ENCODE measurements at places on chromosomes 13 and 19. TPM values are rescaled to one million over a fixed set of nuclear protein-coding genes. Genes with fewer than 3 reads are reported as not detected.

The CCDC106 gene
- total RNA-seq = 4.9 TPM

The ZNF470 gene
- total RNA-seq = 2.5 TPM

The ZNF415 gene
- 4.8 TPM for total RNA-seq

The TUBA3C gene
- 1.3 TPM for total RNA-seq

The FSD1 gene
- 14.7 TPM for total RNA-seq

The ZNF541 gene
- 0.27 TPM for total RNA-seq

The ITM2B gene
- total RNA-seq = 386 TPM

The CEACAM3 gene
- not detected for total RNA-seq

The ZNF69 gene
- total RNA-seq = 5.4 TPM

The CGB1 gene
- 2.6 TPM for total RNA-seq

- DNase-seq = peak; percentile 96
Observed at GRCh38 chr19:47729468-47729798, 15.9 kb upstream of the NOP53 start.

- DNase-seq = no peak
Observed at GRCh38 chr13:99416411-99417121, 84.7 kb upstream of the TM9SF2 start.

GRCh38 chr13:30107121-30107520, 200.2 kb downstream of the KATNAL1 start:
- no peak for DNase-seq

GRCh38 chr13:38309397-38309796, 40.3 kb upstream of the UFM1 start:
- DNase-seq = peak; percentile 11

- peak; percentile 49 for DNase-seq
Observed at GRCh38 chr13:106101201-106101600, 434.3 kb downstream of the EFNB2 start.

DNA sequence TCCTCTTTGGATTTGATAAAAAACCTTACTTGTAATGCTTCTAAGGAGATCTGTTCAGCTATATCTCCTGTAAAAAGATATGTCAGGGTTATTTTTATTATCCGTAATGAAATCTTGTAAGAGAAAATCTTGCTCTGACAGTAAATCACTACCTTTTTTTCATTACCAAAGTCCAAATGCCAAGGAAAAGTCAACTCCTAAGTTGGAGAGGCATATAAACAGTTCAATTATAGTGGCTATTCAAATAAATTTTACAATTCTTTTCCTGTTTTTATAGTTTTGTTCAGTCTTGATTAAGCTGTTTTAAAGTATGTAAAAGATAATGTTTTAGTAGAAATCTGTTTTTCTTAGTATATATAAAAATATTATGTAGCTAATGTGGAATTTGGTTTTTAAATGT, 9.0 kb downstream of the KCTD4 start:
- no peak for DNase-seq

DNA sequence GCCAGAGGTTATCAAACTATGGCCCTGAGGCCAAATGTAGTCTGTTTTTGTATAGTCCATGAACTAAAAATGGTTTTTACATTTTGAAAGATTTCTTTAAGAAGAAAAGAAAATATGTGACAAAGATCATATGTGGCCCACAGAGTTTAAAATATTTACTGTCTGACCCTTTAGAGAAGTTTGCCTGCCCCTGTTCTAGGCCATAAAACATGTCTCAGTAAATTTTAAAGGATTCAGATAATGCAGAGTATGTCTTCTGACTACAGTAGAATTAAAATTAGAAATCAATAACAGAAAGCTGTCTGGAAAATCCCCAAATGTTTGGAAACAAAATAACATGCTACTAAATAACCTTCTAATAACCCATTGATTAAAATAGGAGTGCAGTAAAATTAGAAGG, 86.3 kb downstream of the KCNRG start:
- no peak for DNase-seq

GRCh38 chr19:42261763-42262162, 6.8 kb upstream of the ERF start:
- no peak for DNase-seq

GRCh38 chr13:23007426-23007825, 173.4 kb upstream of the SGCG start:
- no peak for DNase-seq

DNA sequence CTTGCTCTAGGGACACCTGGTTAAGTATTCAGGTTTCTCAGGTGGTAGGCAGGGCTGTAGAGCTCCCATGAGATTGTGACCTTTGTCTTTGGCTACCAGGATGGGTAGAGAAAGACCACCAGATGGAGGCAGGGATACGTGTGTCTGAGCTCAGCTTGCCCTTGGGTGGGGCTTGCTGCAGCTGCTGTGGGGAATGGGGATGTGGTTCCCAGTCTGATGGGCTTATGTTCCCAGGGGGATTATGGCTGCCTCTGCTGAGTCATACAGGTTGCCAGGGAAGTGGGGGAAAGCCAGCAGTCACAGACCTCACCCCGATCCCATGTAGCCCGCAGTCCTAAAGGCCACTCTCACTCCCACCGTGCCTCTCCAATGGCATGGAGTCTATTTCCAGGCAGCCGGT, 659.9 kb upstream of the KLF12 start:
- peak; percentile 7 for DNase-seq

DNA sequence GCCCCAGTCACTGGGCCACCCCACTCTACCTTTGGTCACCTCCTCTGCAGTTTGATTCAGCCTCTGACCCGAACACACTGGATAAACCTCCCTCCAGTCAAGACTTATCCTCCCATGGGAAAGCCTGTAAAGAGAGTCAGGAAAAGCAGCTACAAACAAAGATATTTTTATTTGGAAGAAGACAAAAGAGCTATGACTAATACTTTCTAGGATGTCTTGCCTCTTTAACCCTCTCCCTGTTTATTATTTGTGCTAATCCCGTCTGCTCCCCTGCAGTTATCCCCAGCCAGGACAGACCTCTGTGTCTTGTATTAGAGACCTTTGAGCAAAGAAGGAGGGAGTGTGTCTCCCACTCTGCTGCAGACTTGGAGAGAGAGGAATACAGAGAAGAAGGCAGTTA, 178.3 kb downstream of the EFNB2 start:
- DNase-seq = peak; percentile 41

DNA sequence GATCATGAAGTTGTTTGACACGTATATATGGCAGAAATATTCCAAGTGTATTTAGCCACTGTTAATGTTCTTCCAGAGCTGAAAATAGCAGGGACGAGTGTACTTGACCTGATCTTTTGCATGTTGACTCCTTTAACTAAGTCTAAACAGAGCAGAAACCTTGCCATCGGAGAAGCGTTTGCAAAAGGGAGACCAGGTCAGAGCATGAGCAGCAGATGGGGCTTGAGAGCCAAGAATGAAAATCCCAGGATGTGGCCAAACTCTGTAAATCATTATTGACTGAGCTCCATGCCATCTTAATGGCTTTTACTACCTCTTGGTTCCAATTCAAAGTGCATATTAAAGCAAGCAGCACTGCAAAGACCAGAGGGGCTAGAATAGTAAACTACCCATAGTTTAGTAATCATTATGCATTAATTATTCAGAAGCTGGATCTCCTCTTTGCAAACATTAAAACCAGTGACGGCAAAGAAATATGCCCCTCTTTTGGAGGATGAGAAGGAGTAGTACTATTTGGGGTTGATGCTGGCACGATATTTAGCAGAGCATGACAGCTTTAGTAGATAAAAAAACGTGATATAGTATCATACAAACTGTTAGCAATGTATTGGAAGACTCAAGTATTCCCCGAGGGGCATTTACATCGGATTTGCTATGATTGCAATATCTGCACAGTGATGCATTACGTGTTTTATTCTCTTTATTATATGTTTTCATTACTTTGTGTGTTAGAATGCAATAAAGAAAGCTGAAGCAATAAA, 55.7 kb downstream of the FAM216B start:
- peak; percentile 69 for DNase-seq

- DNase-seq = no peak
Observed at GRCh38 chr13:33535061-33535460, 249.5 kb upstream of the STARD13 start.

GRCh38 chr19:2719920-2720776, 1.0 kb downstream of the DIRAS1 start:
- DNase-seq = peak; percentile 52

GRCh38 chr13:110012102-110012739, 225.8 kb upstream of the IRS2 start:
- DNase-seq = peak; percentile 95

DNA sequence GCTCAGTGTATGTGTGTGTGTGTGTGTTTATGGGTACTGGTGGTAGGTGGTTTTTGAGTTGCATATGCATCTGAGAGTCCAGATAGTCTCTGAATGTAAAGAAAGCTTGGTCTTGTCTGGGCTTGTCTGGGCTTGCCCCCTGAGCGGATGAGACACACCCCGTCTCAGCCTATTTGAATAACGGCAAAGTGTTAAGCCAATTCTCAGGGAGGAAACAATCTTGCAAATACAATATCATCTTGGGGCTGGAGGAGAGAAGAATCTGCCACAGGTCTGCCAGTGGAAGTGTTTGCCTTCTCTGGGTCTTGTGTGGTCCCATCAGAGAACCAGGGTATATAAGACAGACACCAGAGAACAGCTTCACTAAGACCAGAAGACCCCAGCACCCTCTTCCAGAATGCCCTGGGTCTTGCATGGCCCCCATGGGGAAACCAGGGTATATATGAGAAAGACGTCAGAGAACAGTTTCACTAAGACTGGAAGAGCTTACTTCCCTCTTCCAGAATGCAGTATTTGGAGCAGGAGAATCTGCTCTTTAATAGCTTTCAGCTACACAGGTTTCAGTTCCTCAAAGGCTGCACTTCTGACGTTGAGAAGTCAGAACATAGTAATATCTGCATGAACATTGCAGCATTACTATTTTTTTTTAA, 13.3 kb downstream of the CD70 start:
- no peak for DNase-seq

GRCh38 chr19:1494115-1494815, 3.3 kb downstream of the REEP6 start:
- no peak for DNase-seq

GRCh38 chr13:33208290-33209220, 77.0 kb downstream of the STARD13 start:
- DNase-seq = no peak

GRCh38 chr19:46788262-46788967, at the start of gene SLC1A5:
SLC1A5 (minus strand) TSS chr19:46788594; CDS start chr19:46787965, 629 bp downstream.
- peak; percentile 97 for DNase-seq

- DNase-seq = no peak
Observed at GRCh38 chr13:42864952-42865767, 83.8 kb downstream of the FAM216B start.

DNA sequence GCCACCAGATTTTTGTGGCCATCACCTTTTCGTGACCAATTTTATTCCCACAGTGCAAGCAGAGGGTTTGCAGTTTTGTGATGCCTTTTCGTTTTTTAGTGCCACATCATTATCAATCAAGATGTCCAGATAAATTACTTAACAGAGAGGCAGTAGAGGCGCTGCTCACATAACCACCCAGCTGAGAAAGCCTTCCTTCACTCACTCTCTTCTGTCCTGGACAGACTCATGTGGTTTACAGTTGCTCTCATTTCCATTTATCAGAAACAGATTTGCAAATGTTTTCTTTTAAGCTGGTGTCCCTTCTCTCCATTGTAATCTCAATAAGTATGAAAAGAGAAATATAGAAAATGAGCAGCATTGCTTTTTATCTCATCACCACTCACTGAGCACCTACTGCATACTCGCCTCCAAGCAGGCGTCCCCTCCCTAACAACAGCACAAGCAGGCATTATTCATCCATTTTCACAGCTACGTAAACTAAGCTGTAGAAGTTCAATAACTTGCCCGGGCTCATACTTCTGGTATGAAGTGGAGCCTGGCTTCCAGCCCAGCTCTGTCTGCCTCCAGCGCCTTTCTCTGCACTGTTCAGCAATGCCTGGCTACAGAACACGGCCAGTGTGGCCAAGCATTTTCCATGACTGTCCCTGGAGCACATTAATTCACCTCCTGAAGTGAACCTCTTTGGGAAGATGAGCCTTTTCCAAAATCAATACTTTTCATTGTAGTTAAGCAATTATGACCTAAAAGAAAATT, 34.6 kb upstream of the KATNAL1 start:
- DNase-seq = peak; percentile 85
